ENCODE measurements at places on chromosomes 12 and 14.
A peak's percentile ranks its signal among the peaks of the same experiment; 100 is the strongest.

DNA sequence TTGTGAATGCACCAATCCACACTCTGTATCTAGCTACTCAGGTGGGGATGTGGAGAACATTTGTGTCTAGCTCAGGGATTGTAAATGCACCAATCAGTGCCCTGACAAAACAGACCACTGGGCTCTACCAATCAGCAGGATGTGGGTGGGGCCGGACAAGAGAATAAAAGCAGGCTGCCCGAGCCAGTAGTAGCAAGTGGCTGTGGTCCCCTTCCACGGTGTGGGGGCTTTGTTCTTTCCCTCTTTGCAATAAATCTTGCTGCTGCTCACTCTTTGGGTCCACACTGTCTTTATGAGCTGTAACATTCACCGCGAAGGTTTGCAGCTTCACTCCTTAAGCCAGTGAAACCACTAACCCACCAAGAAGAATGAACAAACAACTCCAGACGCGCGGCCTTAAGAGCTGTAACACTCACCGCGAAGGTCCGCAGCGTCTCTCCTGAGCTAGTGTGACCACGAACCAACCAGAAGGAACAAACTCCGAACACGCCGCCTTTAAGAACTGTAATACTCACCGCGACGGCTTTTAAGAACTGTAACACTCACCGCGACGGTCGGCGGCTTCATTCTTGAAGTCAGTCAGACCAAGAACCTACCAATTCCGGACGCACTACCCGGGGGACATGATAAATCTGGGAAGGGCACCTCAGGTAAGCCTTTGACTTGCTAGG is 4.6 kb upstream of the LDHB start:
- no peak for DNase-seq

- DNase-seq, result no peak
Measured at GRCh38 chr14:67512463-67513310, 20.4 kb upstream of the PLEKHH1 start.

- no peak for DNase-seq
Measured at GRCh38 chr14:62031504-62031903, 269.3 kb downstream of the SNAPC1 start.

- no peak for DNase-seq
Measured at GRCh38 chr14:63499701-63500250, 43.4 kb downstream of the PPP2R5E start.

GRCh38 chr12:104763168-104763805 is 194.8 kb downstream of the SLC41A2 start:
- no peak for DNase-seq

DNA sequence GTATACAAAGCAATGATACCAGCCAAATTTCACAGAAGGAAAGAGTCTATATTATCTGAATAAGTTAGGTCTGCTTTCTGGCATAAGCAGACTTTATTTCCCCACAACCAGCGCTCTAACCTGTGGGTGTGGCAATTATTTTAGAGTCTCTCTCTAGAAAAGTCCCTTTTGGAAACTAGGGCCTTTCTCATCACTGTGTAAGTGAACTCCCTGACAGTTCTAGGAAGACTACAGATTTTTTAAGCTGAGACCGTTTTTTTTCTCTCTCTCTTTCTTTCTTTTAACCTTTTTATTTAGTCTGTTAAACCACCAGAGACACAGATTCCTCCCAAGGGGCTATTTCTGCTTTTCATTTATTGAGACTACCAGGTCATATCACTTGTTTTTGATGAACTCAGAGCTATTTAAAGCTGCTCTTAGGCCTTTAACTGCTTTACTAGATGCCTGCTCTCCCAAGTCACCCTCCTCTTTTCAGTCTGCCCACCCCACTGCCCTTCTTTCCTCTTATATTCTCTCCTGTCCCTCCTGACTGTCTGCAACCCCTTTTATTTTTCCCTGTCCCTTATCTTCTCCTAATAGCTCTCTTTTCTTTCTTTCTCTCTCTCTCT is 69.2 kb upstream of the ARHGAP5 start:
- DNase-seq, result no peak

DNA sequence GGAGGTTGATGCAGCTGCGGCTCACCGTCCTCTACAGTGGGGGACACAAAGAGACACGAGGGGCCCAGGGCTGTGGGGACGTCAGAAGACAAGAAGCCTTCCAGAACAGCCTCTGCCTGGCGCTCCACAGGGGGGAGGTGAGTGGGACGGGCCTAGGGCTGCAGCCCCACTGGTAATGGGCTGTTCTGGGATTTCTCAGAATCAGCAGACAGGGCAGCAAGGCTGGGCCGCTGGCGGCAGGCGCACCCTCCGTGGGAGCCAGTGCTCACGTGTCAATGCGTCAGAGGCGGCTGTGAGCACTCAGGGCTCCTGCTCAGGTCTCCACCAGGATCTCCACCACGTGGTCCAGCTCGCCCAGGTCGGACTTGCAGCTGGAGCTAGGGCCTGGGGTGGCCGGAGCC is 10.0 kb downstream of the CDCA4 start:
- DNase-seq, result no peak

GRCh38 chr12:111276146-111276545 is 92.7 kb downstream of the PHETA1 start:
- peak; percentile 0 for DNase-seq

DNA sequence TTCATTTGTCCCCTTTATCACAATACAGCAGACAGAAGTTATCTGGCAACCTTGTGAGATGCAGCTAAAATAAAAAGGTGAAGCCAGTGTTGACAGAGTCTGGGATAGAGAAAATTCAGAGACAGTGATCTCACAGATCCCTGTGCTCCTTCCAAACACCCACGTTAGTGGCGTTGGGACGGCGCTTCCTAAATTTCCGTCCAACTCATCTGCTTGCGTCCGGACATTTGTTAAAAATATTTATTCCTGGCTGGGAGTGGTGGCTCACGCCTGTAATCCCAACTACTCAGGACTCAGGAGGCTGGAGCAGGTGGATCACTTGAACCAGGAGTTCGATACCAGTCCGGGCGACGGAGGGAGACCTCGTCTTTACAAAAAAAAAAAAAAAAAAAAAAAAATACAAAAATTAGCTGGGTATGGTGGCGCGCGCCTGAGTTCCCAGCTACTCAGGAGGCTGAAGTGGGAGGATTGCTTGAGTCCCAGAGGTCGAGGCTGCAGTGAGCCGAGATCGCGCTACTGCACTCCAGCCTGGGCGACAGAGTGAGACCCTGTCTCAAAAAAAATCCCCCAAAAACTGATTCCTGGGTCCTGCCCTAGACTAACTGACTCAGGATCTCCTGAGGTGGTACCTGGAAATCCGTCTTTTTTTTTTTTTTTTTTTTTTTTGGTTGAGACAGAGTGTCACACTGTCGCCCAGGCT is 708 bp upstream of the TCTN1 start:
- DNase-seq, result no peak

GRCh38 chr12:49295082-49295936 is at the start of gene PRPH:
Gene PRPH, plus strand, starts transcription at chr12:49295147. Its CDS starts 54 bp downstream, at chr12:49295201.
- DNase-seq, result no peak

GRCh38 chr12:42017051-42017450 is 127.6 kb downstream of the GXYLT1 start:
- no peak for DNase-seq

Data from kidney glomerular epithelial cell (primary cell).